ENCODE measurements at places on chromosomes 1 and 21. TPM values are rescaled to one million over a fixed set of nuclear protein-coding genes. Genes with fewer than 3 reads are reported as not detected.

DNA sequence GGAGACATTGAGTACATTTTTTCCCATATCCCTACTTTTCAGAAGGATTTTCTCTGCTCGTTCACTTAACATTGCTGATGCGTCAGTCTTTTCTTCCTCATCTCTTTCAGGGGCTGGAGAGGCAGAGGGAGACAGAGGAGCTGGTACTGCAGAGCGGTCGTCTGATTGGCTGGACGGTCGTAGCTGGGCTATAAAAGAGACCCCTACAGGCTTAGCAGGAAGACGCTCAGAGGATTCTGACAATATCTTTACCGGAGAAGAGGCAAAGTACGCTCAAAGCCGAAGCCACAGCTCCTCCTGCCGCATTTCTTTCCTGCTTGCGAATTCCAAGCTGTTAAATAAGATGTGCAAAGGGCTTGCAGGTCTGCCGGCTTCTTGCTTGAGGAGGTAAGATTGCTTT lies at the start of gene RGS4:
TSS of gene RGS4 (plus strand) at position 220 of the 400 bp plus-strand sequence. CDS start at position 344, 124 bp downstream.
- no peaks in the 10 kb centered on the region for H3K4me1 ChIP-seq
- H3K4me3 ChIP-seq: peak within 1 kb of the TSS; percentile 0
- H3K36me3 ChIP-seq: no peaks in the 10 kb centered on the region
- peaks cover 18% of the 10 kb centered on the region for H3K27me3 ChIP-seq
- H3K27ac ChIP-seq: no peak within 1 kb of the TSS

DNA sequence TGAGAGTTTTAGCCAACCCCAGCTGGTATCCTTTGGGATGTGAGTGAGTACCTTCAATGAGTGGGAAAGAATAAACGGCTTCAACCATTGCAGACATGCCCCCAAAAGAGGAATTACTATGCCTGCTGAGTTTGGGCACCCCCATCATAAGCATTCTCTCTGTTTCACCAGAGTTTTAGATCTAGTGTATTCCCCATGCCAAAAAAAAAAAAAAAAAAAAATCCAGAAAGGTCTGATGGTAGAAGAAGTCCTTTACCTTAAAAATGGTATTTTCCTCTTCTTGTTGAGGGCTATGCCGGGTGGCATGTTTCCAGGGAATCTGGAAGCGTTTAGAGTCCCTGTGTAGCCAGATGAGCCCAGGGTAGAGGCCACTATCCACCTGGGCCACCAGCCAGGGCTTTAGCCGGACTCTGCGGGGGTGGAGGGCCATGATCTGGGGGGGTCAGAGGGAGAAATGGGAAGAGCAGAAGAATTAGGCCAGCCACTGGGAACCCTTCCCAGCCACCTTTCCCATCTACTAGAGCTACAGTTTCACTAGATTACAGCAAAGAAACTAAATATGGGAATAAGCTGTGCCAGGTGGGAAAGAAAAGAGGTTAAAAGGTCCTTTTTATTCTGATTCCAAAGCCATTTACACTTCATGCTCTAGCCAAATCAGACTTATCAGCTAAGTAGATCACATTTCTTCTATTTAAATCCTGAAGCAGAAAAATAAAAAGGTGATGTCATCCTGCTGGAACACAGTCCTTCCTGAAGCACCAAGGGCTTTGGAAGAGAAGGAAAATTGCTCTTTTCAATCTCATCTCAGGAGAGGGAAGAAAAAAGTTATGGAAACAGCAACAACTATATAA lies 4.7 kb downstream of the IRF6 start:
- H3K36me3 ChIP-seq: peaks cover 51% of the 10 kb centered on the region
- H3K27ac ChIP-seq: peak overlapping the region; percentile 98
- no peaks in the 10 kb centered on the region for H3K4me1 ChIP-seq
- no peak overlapping the region for H3K4me3 ChIP-seq
- no peaks in the 10 kb centered on the region for H3K27me3 ChIP-seq

GRCh38 chr1:110144366-110144765 lies 5.9 kb upstream of the SLC6A17 start:
- no peak overlapping the region for H3K4me3 ChIP-seq
- no peaks in the 10 kb centered on the region for H3K36me3 ChIP-seq
- no peak for DNase-seq
- H3K27me3 ChIP-seq: peaks cover 3% of the 10 kb centered on the region
- no peak overlapping the region for H3K27ac ChIP-seq
- H3K4me1 ChIP-seq: no peaks in the 10 kb centered on the region

GRIK3 gene
- 0.11 TPM for total RNA-seq

GPR25 gene
- total RNA-seq: 1.3 TPM

- no peak for DNase-seq
- no peak overlapping the region for H3K27ac ChIP-seq
- peaks cover 66% of the 10 kb centered on the region for H3K27me3 ChIP-seq
- H3K36me3 ChIP-seq: no peaks in the 10 kb centered on the region
- peaks cover 11% of the 10 kb centered on the region for H3K4me1 ChIP-seq
- no peak overlapping the region for H3K4me3 ChIP-seq
Measured at GRCh38 chr1:177181280-177181630, 10.5 kb downstream of the BRINP2 start.

GRCh38 chr1:185239861-185240260 lies 77.2 kb downstream of the IVNS1ABP start:
- H3K4me3 ChIP-seq: no peak overlapping the region
- no peak overlapping the region for H3K27ac ChIP-seq
- no peaks in the 10 kb centered on the region for H3K4me1 ChIP-seq
- no peak for DNase-seq

- no peak for DNase-seq
- H3K4me1 ChIP-seq: peaks cover 53% of the 10 kb centered on the region
- H3K27me3 ChIP-seq: no peaks in the 10 kb centered on the region
- peaks cover 31% of the 10 kb centered on the region for H3K36me3 ChIP-seq
Measured at GRCh38 chr1:17423781-17424245, 15.7 kb downstream of the RCC2 start.

GRCh38 chr1:117665556-117666270 lies 59.9 kb downstream of the TENT5C start:
- H3K36me3 ChIP-seq: no peaks in the 10 kb centered on the region
- no peaks in the 10 kb centered on the region for H3K27me3 ChIP-seq
- H3K4me1 ChIP-seq: no peaks in the 10 kb centered on the region
- no peak overlapping the region for H3K27ac ChIP-seq

DNA sequence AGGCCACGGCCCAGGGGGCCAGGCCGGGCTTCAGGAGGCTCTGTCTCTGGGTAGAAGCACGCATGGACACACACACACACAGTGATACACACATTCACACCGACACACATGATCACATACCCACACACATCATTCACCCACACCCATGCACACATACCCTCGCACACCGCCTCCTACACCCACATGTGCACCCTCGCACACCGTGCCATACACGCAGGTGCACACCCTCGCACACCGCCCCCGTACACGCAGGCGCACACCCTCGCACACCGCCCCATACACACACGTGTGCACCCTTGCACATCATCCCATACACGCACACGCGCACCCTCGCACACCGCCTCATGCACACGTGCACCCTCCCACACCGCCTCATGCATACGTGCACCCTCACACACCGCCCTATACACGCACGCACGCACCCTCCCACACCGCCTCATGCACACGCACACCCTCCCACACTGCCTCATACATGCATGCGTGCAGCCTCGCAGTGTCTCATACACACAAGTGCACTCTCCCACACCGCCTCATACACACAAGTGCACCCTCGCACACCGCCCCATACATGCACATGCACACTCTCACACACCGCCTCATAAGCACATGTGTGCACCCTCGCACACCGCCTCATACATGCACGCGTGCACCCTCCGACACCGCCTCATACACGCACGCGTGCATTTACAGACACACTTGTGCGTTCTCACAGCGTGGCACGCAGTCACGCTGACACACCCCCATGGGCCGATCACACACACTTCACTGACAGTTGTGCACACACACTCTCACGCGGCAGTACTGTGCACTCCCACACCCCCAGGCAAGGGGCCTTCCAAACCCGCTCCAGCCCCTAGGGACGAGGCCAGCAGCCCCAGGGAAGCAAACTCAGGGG lies 128.1 kb downstream of the SIK1 start:
- DNase-seq: no peak
- no peak overlapping the region for H3K27ac ChIP-seq
- no peaks in the 10 kb centered on the region for H3K27me3 ChIP-seq
- no peak overlapping the region for H3K4me3 ChIP-seq

DNA sequence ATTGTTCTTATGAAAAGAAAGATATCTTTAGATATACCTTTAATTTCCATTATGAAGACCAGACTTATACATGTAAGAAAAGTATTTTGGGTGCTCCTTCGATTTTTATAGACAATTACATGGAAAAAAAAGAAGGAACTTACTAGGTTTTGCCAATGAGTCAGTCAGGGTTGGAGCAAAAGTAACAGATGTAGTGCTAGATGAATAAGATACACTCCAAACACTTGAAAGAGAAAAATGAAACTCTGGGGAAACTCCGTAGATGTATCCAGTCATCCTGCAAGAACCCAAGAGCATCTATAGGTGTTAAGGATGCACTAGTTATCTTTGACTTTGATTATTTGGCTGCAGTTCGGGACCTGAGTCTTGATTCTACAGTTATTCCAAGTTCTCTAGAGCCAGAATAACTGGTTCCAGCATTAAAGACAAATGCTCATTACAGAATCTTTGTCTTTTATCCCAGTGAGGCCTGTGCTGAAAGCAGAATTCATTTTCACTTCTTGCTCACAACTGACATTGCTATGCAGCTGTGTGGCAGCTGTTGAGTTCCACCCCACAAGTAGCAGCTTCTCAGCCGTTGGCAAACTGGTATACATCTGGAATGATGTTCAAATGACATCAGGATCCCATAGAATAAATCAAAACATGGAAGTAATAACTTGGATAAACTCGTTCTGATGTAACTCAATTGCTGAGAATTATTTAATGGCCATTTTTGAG lies 326.1 kb downstream of the ASTN1 start:
- no peak overlapping the region for H3K4me3 ChIP-seq
- H3K4me1 ChIP-seq: no peaks in the 10 kb centered on the region

GRCh38 chr1:219927956-219928790 lies at the start of gene SLC30A10:
Gene SLC30A10, minus strand, starts transcription at chr1:219928557. Its CDS starts 117 bp downstream, at chr1:219928440.
- no peak for DNase-seq
- H3K4me1 ChIP-seq: peaks cover 6% of the 10 kb centered on the region
- H3K36me3 ChIP-seq: no peaks in the 10 kb centered on the region
- no peak within 1 kb of the TSS for H3K27ac ChIP-seq
- peak within 1 kb of the TSS; percentile 25 for H3K4me3 ChIP-seq

ORC1 gene
- total RNA-seq: 2.3 TPM

TMPRSS3 gene
- total RNA-seq: not detected

- H3K4me1 ChIP-seq: no peaks in the 10 kb centered on the region
- H3K4me3 ChIP-seq: no peak overlapping the region
- no peak overlapping the region for H3K27ac ChIP-seq
- no peaks in the 10 kb centered on the region for H3K27me3 ChIP-seq
- no peaks in the 10 kb centered on the region for H3K36me3 ChIP-seq
- no peak for DNase-seq
Measured at GRCh38 chr1:103514920-103515503, 10.5 kb upstream of the RNPC3 start.

DNA sequence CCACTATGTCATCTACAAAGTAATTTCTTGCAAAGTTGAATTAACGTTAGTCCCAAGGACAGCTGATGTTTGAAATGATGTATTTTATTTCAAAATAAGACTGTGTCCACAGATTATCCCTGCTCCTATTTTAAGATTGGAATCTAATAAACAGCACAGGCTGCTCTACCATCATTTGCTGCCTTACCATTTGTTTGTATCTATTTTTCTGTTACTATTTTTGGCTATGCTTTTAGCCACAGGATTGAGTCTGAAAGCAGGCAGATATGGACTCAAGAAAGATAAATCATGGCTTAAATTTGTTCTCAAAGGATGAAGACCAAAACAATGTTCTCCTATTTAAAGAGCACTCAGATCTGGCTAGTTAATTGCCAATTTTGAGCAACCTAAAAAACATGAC lies 105.3 kb downstream of the RGS2 start:
- no peaks in the 10 kb centered on the region for H3K4me1 ChIP-seq
- DNase-seq: no peak
- H3K27ac ChIP-seq: peak overlapping the region; percentile 67
- H3K4me3 ChIP-seq: no peak overlapping the region
- no peaks in the 10 kb centered on the region for H3K36me3 ChIP-seq

GRCh38 chr1:180183426-180183825 lies 28.8 kb downstream of the QSOX1 start:
- no peaks in the 10 kb centered on the region for H3K27me3 ChIP-seq
- H3K4me3 ChIP-seq: no peak overlapping the region
- H3K4me1 ChIP-seq: no peaks in the 10 kb centered on the region
- DNase-seq: no peak

RXFP4 gene
- total RNA-seq: not detected

GRCh38 chr1:87673309-87673708 lies 344.6 kb downstream of the LMO4 start:
- no peaks in the 10 kb centered on the region for H3K4me1 ChIP-seq
- H3K27ac ChIP-seq: no peak overlapping the region
- no peaks in the 10 kb centered on the region for H3K36me3 ChIP-seq
- no peaks in the 10 kb centered on the region for H3K27me3 ChIP-seq
- DNase-seq: no peak

DNA sequence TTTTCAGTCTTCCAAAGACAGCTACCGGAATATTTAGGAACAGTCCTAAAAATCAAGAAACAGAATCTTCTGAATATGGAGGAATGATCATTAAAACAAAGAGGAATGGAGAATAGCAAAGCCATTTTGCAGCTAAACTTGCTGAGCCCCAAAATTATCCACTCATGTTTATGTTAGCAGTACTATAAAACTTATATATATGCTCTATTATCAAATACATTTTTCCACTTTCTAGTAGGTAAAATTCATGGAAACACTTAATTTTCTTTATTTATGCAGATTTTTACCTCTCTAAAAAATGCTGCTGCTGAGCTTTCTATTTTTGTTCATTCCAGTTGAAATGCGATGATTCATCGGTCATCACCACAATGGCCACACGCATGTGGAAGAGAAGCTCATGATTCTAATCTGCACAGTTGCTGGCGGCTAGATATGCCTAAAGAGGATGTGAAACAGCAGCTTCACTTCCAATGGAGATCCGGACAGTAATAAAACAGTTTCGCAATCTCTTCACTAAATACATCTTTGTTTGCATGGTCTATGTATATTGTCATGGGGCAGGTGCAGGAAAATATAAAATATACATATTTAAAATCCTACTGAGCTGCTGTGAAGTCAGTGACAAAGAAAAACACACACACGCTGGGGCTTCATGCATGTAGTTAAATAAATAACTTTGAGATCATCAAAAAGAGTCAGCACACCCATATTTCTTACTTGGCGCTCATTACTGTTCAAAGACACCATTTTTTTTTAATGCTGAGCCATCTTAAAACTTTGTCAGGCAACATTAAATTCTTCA lies 292.2 kb downstream of the SMYD3 start:
- H3K4me3 ChIP-seq: no peak overlapping the region
- no peak overlapping the region for H3K27ac ChIP-seq
- H3K36me3 ChIP-seq: no peaks in the 10 kb centered on the region
- H3K4me1 ChIP-seq: no peaks in the 10 kb centered on the region
